ENCODE measurements at places on chromosomes 6 and 20.

- no peak for DNase-seq
Observed at GRCh38 chr20:50675671-50676376, 15.5 kb downstream of the RIPOR3 start.

GRCh38 chr6:84052204-84052882 is 18.8 kb downstream of the MRAP2 start:
- DNase-seq, result no peak

DNA sequence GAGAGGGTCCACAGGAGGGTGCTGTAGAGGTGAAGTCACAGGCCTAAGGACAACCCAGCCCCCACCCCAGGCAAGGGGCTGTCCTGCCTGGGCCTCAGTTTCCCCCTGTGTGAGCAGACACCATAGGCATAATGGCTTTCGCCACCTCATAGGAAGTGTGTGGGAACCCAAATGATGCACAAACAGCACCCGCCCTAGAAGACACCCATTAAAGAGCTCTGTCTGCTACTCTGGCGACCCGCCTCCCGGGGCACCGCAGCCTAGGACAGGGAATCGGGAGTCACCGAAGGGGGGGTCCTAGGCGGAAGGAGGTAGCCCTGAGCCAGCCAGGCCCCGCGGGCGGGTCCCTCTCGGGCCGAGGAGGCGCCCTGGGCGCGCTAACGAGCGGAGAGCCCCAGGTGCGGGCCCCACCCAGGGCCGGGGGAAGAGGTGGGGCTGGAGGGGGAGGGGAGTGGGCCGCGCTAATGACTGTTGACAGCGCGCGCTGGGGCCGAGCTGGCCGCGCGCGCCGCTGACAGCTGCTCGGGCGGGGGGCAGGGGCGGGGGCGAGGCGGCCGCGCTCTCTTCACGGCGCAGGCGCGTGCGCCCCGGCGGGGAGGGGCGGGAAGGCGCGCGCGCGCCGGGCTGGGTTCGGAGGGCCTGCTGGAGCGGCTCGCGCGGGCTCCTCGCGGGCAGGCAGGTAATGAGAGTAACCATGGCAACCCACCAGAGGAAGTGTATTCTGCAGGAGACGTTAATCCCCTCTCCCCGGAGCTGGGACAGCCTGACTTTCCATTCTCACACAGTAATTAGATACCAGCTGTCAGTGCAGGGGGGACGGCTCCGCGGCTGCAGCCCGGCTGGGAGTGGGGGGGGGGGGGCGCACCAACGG is 48.9 kb downstream of the NOL4L start:
- peak; percentile 75 for DNase-seq

DNA sequence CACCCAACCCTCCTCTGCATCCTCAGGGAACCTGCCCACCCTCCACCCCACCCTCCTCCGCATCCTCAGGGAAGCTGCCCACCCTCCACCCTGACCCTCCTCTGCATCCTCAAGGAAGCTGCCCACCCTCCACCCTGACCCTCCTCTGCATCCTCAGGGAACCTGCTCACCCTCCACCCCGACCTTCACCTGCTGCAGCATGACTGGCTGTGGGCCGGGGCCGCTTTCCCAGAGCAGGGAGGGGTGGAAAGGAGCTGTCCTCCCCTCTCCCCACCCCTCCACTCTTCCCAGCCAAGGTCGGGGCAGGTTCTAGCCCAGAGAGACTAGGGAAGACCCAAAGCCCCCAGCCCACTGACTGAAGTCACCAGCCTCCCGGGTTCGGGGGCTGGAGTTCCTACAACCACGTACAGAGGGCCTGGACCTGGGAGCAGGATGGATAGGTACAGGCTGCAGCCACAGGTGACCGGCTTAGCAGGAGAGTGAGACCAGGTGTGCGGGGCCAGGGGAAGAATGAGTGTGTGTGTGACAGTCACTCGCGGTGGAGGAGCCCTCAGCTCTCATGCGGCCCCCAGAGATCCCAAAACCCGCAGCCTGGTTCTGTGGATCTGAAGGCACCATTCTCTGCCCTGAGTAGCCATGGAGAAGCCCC is 11.6 kb downstream of the EEF1A2 start:
- DNase-seq, result no peak

DNA sequence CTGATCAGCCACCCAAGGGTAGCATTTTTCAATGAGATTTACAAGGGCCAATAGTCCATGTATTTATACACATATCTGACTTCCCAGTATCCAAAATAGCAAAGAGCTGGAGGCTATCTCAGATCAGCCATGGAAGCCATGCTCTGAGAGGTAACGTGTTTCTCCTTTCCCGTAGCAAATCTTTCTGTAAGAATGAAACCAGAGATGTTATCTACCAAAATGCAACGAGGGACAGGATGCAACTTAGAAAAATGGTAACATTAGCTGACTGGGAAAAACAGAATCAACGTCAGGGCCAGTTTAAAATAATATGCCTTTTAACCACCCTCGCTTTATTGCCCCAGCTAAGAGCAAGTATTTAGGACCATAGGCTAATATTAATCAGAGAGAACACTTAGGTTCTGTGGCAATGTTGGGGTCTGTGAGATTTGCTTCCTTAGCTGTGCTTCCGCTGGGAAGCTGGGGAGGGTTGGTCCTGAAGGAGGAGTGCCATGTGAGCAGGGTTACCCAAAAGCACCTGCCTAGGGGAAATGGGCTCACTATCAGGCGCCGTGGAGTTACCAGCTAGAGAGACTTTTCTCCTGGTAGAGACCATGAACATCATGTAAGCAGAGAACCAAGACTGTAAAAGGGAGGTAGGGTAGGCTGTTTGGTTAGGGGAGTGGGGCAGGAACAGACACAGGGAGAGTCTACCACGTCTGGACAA is 1.2 kb downstream of the ZNF831 start:
- DNase-seq, result no peak

DNA sequence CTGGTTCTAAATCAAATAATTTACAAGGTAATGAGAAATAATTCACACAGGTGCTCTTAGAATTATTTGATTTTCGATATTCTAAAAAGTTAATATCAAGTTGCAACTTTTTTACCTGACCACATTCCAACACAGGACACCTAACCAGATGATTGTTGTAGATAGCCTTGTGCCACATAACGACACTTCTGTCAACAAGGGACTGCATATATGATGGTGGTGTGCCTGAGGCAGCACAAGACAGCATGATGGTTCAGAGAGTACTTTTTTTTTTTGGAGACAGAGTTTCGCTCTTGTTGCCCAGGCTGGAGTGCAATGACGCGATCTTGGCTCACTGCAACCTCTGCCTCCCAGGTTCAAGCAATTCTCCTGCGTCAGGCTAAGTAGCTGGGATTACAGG is 66.2 kb upstream of the TMEM30A start:
- DNase-seq, result no peak

- DNase-seq, result no peak
Observed at GRCh38 chr6:63114610-63115211, 96.6 kb upstream of the FKBP1C start.

DNA sequence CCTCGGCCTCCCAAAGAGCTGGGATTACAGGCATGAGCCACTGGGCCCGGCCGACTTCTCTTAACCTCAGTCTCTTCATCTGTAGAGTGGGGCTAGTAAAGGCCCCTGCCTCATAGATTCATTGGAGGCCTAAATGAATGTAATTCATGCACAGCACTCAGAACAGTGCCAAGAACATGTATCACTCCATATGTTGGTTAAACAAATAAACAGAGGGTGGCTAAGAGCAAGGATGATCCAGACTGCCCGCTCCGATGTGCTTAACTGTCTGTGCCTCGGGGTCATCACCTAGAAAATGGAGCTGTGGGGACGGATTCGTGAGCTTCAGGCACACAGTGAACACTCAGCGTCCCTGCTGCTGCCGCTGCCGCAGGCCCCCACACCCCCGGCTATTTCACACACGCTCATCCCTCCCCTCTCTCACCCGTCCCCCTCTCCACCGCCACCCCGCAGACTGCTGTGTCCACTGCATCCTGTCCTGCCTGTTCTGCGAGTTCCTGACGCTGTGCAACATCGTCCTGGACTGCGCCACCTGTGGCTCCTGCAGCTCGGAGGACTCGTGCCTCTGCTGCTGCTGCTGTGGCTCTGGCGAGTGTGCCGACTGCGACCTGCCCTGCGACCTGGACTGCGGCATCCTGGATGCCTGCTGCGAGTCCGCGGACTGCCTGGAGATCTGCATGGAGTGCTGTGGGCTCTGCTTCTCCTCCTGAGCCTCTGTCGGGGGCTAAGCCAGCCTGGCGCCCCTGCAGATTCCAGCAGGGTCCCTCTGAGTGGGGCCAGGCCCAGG is 14.8 kb downstream of the MDFI start:
- DNase-seq, result no peak

DNA sequence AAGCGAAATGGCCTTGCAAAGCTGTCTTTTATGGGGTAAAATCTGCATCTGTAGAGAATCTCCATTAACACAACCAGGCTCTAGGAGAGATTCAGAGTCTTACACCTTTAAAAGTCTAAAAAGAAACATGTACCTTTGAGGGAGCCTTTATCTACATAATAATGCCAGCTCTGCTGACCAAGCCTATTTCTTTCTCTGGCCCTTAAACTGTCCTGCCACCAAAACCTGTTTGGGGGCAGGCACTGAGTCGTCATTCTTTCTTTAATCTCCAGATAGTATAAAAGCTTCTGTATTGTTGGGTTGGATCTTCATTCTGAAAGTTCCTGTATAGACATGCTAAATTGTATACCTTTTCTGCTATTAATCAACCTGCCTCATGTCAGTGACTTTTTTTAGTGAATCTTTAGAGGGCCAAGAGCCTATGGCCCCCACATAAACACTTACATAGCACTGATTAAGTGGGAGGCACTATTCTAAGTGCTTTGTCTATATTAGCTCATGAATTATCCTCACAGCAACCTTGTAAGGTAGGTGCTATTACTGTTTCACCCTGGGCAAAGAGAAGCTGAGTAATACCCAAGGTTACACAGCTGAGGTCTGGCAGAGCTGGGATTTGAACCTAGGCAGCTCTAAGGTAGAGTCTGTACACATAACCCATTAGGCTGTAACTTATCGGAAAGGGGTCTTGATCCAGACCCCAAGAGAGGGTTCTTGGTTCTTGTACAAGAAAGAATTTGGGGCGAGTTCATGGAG is 232.3 kb upstream of the DTNBP1 start:
- DNase-seq, result no peak

DNA sequence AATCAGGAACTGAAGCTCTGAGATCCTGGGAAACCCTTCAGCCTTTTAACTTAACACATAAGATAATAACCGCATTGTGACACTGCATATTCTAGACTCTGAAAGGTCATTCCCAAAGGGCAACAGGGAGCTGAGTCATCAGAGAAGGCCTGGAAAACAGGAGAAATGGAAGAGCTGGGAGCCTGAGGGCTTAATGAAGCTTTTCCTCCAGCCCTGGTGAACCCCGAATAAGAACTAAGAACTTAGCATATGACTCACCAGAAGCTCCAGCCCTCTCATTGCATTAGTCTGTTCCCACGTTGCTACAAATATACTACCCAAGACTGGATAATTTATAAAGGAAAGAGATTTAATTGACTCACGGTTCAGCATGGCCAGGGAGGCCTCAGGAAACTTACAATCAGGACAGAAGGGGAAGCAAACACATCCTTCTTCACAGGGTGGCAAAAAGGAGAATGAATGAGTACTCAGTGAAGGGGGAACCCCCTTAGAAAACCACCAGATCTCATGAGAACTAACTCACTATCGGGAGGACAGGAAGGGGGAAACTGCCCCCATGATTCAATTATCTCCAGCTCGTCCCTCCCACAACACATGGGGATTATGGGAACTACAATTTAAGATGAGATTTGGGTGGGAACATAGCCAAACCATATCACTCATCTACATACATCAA is 648.5 kb downstream of the TFAP2A start:
- no peak for DNase-seq

GRCh38 chr6:9007027-9007426 is 571.7 kb upstream of the SLC35B3 start:
- no peak for DNase-seq

- DNase-seq, result no peak
Observed at GRCh38 chr6:43510827-43511163, 649 bp upstream of the LRRC73 start.

GRCh38 chr6:84466511-84466910 is 239.1 kb upstream of the CEP162 start:
- no peak for DNase-seq

DNA sequence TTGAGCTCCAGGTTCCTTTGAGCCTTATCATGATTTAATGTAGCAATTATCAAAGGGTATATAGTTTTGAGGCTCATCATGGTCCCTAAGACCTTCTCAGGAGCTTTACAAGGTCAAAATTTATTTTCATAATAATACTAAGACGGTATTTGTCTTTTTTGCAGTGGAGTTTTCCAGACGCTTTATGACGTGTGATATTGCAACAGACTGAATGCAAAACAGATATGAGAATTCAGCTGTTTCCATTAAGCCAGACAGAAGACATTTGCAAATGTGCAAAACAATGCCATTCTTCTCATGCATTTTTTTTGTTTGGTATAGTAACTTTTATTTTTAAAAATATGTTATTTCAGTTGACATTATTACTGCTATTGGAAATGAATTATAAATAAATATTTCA is 24.7 kb upstream of the CNKSR3 start:
- no peak for DNase-seq

- DNase-seq, result no peak
Observed at GRCh38 chr20:51412333-51412871, 130.1 kb downstream of the NFATC2 start.

- DNase-seq, result peak; percentile 63
Observed at GRCh38 chr6:16420715-16421461, 182.5 kb downstream of the GMPR start.

DNA sequence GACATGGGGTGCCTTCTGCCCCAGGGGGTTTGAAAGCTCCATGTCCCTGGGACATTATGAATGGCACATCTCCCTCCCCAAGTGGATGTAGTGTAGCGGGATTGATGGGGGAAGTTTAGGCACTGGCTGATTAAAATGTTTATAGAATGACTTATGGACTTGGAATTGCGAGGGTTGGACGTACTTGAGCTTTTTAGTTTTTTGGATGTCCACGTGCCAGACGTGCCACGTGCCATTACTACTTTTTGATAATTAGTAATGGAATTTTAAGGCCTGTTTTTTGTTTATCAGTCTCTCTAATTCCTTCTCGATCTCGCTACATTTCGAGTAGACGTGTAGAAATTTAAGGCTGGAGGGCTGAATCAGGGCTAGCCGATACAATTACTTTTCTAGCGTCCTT is 162.8 kb downstream of the TBXT start:
- no peak for DNase-seq

All from memory B cell (primary cell).